ENCODE measurements at places on chromosomes 11 and 22. TPM values are rescaled to one million over a fixed set of nuclear protein-coding genes. Genes with fewer than 3 reads are reported as not detected.

The CD82 gene
- total RNA-seq, result 17.0 TPM

The ZNF215 gene
- total RNA-seq, result 5.7 TPM

The PKNOX2 gene
- total RNA-seq, result under 0.01 TPM

The DEPDC7 gene
- total RNA-seq, result 8.9 TPM

The KRTAP5-2 gene
- total RNA-seq, result not detected

The ZNF70 gene
- 2.7 TPM for total RNA-seq

The FDXACB1 gene
- total RNA-seq, result 3.7 TPM

The LAYN gene
- 55.8 TPM for total RNA-seq

The OR52N4 gene
- not detected for total RNA-seq

Data from myometrial cell (primary cell).